K562 (cell line): ENCODE measurements at places on chromosomes 3 and 15. TPM values are rescaled to one million over a fixed set of nuclear protein-coding genes. Genes with fewer than 3 reads are reported as not detected.

The FNDC3B gene
- 29.5 and 35.8 TPM in 2 replicates for total RNA-seq

The TGM4 gene
- not detected in 2 replicates for total RNA-seq

The HOMER2 gene
- total RNA-seq: 0.47 and 0.54 TPM in 2 replicates

The ISLR gene
- total RNA-seq: not detected in 2 replicates

The SCG3 gene
- total RNA-seq: 19.5 and 21.0 TPM in 2 replicates

The RARB gene
- total RNA-seq: 0.16 and 0.29 TPM in 2 replicates

The RAMAC gene
- 26.9 and 28.4 TPM in 2 replicates for total RNA-seq

The SGO1 gene
- total RNA-seq: 37.4 and 37.7 TPM in 2 replicates

The CYP19A1 gene
- 0.44 and 1.6 TPM in 2 replicates for total RNA-seq

The ASB14 gene
- total RNA-seq: not detected in 2 replicates

The TM4SF4 gene
- 0.31 and 0.81 TPM in 2 replicates for total RNA-seq

The CPA3 gene
- total RNA-seq: not detected in 2 replicates

The ARGFX gene
- not detected in 2 replicates for total RNA-seq

The SCAANT1 gene
- not detected in 2 replicates for total RNA-seq

The UCN2 gene
- 0.11 TPM in 1 of 2 replicates, not detected in the other for total RNA-seq

The CCDC54 gene
- total RNA-seq: not detected in 2 replicates

The FSD2 gene
- not detected in 2 replicates for total RNA-seq

The FBXO40 gene
- not detected in 2 replicates for total RNA-seq

The TRANK1 gene
- total RNA-seq: 3.9 and 5.3 TPM in 2 replicates

The FETUB gene
- not detected in 2 replicates for total RNA-seq

The RPP14 gene
- 14.9 and 17.0 TPM in 2 replicates for total RNA-seq

The SRPRB gene
- total RNA-seq: 57.3 and 60.9 TPM in 2 replicates

The BDH1 gene
- total RNA-seq: 0.11 and 0.27 TPM in 2 replicates

The OR5K2 gene
- total RNA-seq: not detected in 2 replicates

The ZNF280D gene
- 18.6 and 22.0 TPM in 2 replicates for total RNA-seq

The HRG gene
- total RNA-seq: not detected in 2 replicates

The SLC27A2 gene
- total RNA-seq: 20.9 and 24.4 TPM in 2 replicates

The SLC22A14 gene
- not detected in 2 replicates for total RNA-seq

The TIMP4 gene
- total RNA-seq: not detected in 2 replicates

The OSBPL10 gene
- total RNA-seq: 0.18 and 0.56 TPM in 2 replicates

The NUP210 gene
- 128 and 138 TPM in 2 replicates for total RNA-seq

The ZNF80 gene
- total RNA-seq: not detected in 2 replicates

The FOXB1 gene
- not detected in 2 replicates for total RNA-seq

The TRPC1 gene
- 4.2 and 4.6 TPM in 2 replicates for total RNA-seq

The HES1 gene
- 30.5 and 39.1 TPM in 2 replicates for total RNA-seq

The TOPAZ1 gene
- not detected in 2 replicates for total RNA-seq

The GNAT1 gene
- not detected in 2 replicates for total RNA-seq

The FSIP1 gene
- total RNA-seq: 0.13 and 0.29 TPM in 2 replicates

The FILIP1L gene
- total RNA-seq: 1.6 TPM in 2 replicates

The STXBP5L gene
- total RNA-seq: not detected in 2 replicates

The NPAP1 gene
- total RNA-seq: not detected in 2 replicates

The BNC1 gene
- not detected in 2 replicates for total RNA-seq

The SUSD5 gene
- total RNA-seq: not detected in 2 replicates

The TRH gene
- not detected in 2 replicates for total RNA-seq

The SKOR1 gene
- total RNA-seq: 0.31 TPM in 2 replicates

The MESP2 gene
- 0.47 and 0.66 TPM in 2 replicates for total RNA-seq

The SAMMSON gene
- 1.3 and 1.8 TPM in 2 replicates for total RNA-seq

The C15orf62 gene
- total RNA-seq: 0.40 and 0.45 TPM in 2 replicates

The CCR3 gene
- total RNA-seq: not detected in 2 replicates

The DUOX1 gene
- 0.22 TPM in 2 replicates for total RNA-seq

The CHL1 gene
- total RNA-seq: 0.02 TPM in 1 of 2 replicates, not detected in the other

The MORC1 gene
- 0.13 and 0.31 TPM in 2 replicates for total RNA-seq

The NR1I2 gene
- 0.18 TPM in 1 of 2 replicates, not detected in the other for total RNA-seq

The FRMD5 gene
- not detected in 2 replicates for total RNA-seq
